ENCODE measurements at places on chromosomes 16 and 17.

- no peak overlapping the region for H3K27ac ChIP-seq
- DNase-seq = no peak
- no peak overlapping the region for H3K4me3 ChIP-seq
- H3K27me3 ChIP-seq = no peaks in the 10 kb centered on the region
- no peaks in the 10 kb centered on the region for H3K4me1 ChIP-seq
- no peaks in the 10 kb centered on the region for H3K36me3 ChIP-seq
These were observed 1141.1 kb downstream of the CDH11 start for GRCh38 chr16:63980763-63981162.

GRCh38 chr17:79801156-79802038 lies 4.5 kb upstream of the CBX8 start:
- peaks cover 89% of the 10 kb centered on the region for H3K27me3 ChIP-seq
- H3K4me3 ChIP-seq = no peak overlapping the region
- peaks cover 58% of the 10 kb centered on the region for H3K4me1 ChIP-seq
- no peaks in the 10 kb centered on the region for H3K36me3 ChIP-seq

DNA sequence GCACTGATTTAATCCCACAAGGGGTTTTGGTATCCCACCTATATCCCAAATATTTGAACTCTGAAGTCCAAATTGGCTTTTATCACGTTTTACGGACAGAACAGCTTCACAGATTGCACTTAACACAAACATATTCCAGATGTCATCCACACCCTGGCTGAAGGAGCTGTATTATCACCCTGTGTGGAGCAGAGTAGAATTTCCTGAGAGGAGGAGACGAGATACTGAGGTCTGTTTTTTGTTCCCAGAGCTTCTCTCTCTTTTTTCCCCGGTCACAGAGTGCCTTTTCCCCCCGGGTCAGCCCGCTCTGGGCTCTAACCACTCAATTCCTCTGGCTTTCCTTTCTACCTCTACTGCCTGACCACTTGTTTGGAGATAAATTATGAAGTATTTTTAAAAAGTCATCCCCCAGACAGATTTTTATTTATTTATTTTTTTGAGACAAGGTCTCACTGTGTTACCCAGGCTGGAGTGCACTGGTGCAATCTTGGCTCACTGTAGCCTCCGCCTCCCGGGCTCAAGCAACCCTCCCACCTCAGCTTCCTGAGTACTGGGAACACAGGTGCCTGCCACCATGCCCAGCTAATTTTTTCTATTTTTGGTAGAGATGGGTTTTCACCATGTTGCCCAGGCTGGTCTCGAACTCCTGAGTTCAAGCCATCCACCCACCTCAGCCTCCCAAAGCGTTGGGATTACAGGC lies 30.7 kb downstream of the DNAH2 start:
- peaks cover 14% of the 10 kb centered on the region for H3K4me1 ChIP-seq
- H3K36me3 ChIP-seq = no peaks in the 10 kb centered on the region
- peak; percentile 19 for DNase-seq
- no peak overlapping the region for H3K4me3 ChIP-seq
- H3K27me3 ChIP-seq = no peaks in the 10 kb centered on the region

DNA sequence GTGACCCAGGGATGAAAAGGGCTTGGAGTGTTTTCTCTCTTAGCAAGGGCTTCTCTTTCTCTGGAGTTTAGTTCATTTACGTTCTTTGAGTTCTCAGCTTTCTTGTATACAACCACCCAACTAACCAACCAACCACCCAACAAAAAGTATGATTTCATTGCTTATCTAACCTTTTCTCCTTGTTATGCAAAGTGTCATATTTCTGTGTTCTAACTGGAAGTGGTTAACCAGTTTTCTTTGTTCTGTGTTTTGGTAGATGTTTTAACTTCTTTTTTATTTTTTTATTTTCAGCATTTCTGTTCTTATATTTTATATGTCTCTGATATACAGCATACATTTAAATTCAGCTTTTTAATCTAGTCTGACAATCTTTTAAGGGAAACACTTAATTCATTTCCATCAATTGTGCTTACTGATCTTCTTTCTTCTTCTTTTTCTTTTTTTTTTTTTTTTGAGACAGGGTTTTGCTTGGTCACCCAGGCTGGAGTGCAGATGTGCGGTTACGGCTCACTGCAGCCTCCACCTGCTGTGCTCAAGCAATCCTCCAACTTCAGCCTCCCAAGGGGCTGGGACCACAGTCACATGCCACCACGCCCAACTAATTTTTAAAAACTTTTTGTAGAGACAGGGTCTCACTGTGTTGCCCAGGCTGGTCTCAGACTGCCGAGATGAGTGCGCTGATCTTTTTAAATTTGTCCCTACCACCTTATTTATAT lies 29.6 kb downstream of the NLK start:
- no peak overlapping the region for H3K4me3 ChIP-seq
- H3K27me3 ChIP-seq = no peaks in the 10 kb centered on the region
- H3K36me3 ChIP-seq = no peaks in the 10 kb centered on the region
- no peak for DNase-seq

DNA sequence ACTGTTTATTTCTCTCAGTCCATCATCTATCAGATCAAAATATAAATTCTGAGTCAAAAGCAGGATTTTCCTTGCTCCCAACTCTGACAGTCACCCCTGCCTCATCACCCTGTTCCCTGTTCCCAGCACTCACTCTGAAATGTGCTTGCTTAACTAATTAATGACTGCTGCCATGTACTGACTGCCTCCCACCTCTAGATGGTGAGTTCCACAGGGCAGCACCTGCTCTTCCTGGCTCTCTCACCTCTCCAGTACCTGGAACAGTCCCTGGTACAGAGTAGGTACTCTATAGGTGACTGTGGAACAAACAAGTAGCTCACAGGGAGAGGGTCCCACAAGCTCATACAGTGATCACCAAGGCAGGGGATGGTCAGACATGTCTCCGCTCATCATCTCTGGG lies 114.3 kb upstream of the C16orf82 start:
- H3K4me1 ChIP-seq = no peaks in the 10 kb centered on the region
- H3K27me3 ChIP-seq = no peaks in the 10 kb centered on the region
- H3K36me3 ChIP-seq = no peaks in the 10 kb centered on the region
- no peak overlapping the region for H3K27ac ChIP-seq
- DNase-seq = no peak
- no peak overlapping the region for H3K4me3 ChIP-seq

DNA sequence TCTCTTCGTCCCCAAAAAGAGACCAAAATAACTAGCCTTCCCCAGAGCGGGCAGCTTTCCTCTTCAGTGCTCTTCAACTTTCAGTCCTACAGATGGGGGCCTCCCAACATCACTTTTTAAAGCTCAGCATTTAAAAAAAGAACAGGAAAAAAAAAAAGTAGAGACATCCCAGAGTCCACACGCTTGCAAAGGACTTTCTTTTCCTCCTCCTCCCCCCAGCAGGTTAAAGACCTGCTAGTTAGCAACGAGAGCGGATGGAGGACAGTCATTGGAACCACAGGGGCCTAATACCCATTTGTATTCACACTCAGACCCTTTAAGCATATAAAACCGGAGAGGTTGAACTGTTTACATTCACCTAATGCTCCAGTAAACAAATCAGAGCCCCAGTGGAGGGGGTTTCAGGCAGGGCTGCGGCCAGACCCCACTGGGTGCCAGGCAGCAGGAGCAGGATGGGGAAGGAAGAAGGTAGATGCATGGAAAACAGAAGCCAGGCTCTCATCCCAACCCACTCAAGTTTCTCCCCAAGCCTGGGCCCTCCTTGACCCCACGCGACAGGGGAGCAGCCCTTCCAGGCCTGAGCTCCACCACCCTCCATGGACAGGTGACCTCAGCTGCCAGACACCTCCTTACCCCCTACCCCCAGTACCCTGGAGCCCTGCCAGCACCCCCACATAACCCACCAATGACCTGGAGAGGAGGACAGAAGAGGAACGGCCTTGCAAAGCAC lies 15.2 kb downstream of the ZFHX3 start:
- no peak overlapping the region for H3K4me3 ChIP-seq
- DNase-seq = no peak
- peak overlapping the region; percentile 51 for H3K27ac ChIP-seq
- peaks cover 56% of the 10 kb centered on the region for H3K4me1 ChIP-seq

- H3K27me3 ChIP-seq = peaks cover 47% of the 10 kb centered on the region
- peaks cover 16% of the 10 kb centered on the region for H3K4me1 ChIP-seq
- no peak for DNase-seq
- H3K27ac ChIP-seq = no peak overlapping the region
These were observed 3.1 kb downstream of the RAB11FIP4 start for GRCh38 chr17:31394544-31394943.

Data from sigmoid colon (tissue), 7 donors.